GF-D8 (cell line): ENCODE measurements at places on chromosomes 13 and 19.

- DNase-seq: peak; percentile 81
Measured at GRCh38 chr13:29573190-29573589, 22.3 kb downstream of the SLC7A1 start.

DNA sequence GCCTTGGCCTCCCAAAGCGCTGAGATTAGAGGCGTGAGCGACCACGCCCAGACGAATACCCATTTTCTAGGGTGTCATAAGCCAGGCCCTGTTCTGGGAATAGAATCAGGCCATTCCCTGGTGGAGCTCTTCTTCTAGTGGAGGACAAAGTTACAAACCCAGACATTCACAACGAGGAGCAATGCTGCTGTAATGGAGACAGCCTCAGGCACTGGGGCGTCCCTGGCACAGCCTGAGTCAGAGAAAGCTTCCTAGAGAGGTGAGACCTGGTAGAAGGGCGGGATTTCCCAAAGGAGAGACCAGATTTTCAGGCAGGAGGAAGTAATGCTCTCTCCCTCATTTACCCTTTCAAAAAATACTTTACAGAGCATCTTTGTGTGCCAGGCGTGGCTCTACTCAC lies 12.7 kb downstream of the PRKCG start:
- no peak for DNase-seq

DNA sequence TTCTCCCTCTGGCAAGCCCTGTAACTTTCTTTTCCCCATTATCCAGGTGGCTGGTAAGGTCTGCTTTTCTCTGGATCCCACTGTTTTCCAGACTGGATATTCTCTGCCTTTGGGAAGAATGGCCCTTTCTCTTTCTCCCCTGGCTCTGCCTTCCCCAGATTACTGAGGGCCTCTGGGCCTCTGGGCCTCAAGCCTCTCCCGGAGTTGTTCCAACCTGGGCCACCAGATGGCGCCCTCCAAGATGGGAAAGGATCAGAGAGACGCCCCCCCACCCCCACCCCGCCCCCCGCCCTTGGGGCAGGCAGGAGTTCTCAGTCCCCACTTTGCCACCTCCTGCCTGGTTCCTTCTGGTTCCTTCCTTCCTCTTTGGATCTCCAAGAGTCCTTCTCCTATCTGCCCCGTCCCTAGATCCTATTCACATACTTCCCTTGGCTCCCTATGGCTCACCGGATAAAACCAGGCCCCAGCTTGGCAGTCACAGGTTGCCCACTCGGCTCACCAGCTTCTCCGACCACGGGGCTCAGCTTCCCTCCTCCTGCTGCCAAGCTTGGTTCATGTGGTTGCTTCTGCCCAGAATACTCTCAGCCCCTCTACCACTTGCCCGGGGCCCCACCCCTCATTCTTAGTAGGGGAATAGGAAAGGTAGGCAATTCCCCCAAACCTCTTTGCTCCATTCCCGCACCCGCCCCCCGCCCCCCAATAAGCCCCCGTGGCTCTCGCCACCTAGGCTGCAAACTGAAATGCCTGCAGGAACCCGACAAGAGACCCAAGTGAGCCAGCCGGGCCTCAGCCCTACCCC lies 13.1 kb downstream of the EPS8L1 start:
- no peak for DNase-seq

DNA sequence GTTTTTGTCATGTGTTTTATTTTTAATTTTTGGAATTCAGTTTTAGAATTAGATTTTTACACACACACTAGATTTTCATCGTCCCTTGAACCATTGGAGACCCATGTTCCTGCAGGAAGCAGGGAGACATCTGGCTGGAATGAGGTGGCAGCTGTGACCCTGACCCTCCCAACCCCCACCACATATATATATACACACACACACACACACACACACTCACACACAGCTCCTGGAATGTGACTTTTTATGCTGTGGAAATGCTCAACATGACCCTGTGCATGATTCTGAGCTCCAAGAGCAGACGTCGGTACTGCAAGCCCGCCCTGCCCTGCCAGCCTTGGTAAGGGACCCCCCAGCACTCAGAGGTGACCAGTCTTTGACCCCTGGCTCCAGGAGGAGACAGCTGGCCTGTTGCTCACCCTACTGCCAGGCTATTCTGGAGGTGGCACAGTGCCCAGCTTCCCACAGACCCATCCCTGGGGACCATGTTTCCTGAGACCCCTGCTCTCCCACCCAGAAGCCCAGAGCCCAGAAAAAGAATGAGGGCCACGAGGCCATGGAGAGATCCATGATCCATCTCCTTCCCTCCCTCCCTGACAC lies 103.2 kb upstream of the VSTM2B start:
- DNase-seq: no peak

DNA sequence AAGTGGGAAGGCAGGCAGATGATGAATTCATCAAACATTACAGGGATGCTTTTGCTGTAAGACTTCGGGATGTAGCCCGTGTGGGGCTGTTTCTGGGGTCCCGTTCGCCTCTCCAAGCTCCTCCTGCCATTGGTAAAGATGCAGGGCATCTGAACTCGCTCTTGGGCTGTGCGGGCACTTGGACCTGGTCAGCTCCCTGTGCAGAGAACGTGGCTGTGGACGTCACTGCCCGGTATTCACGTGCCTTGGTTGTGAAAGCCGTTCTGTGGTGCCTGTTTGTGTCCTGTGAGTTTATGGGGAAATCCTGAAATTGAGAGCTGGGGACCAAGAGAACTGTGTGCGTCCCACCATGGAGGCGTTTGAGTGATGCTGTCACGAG lies 5.4 kb downstream of the TFDP1 start:
- no peak for DNase-seq

GRCh38 chr13:90107661-90108060 lies 1239.8 kb upstream of the MIR17HG start:
- no peak for DNase-seq

GRCh38 chr19:40348961-40349507 lies 539 bp downstream of the PLD3 start:
- no peak for DNase-seq

- no peak for DNase-seq
Measured at GRCh38 chr13:111304603-111305289, 15.7 kb upstream of the TEX29 start.

GRCh38 chr19:28530406-28531035 lies 682.4 kb downstream of the UQCRFS1 start:
- DNase-seq: no peak

GRCh38 chr19:1819341-1820255 lies 7.5 kb upstream of the ATP8B3 start:
- DNase-seq: no peak

DNA sequence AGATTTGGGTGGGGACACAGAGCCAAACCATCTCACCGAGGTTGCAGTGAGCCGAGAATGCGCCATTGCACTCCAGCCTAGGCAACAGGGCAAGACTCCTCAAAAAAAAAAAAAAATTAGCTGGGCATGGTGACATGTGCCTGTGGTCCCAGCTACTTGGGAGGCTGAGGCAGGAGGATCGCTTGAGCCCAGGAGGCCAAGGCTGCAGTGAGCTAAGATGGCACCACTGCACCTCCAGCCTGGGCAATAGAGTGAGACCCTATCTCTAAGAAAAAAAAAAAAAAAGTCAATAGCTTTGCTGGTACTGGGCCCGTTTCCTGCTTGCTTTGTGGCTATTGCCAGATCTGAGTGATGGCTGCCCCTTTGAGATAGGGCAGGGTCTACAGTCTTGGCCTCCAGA lies 13.1 kb downstream of the ACP7 start:
- no peak for DNase-seq

GRCh38 chr13:80141123-80141849 lies 199.6 kb downstream of the SPRY2 start:
- DNase-seq: no peak

GRCh38 chr19:55492362-55492944 lies 4.2 kb downstream of the SSC5D start:
- DNase-seq: no peak

GRCh38 chr13:73058736-73059459 lies at the start of gene KLF5:
KLF5 (plus strand) TSS chr13:73059005; CDS start chr13:73059328, 323 bp downstream.
- peak; percentile 82 for DNase-seq

DNA sequence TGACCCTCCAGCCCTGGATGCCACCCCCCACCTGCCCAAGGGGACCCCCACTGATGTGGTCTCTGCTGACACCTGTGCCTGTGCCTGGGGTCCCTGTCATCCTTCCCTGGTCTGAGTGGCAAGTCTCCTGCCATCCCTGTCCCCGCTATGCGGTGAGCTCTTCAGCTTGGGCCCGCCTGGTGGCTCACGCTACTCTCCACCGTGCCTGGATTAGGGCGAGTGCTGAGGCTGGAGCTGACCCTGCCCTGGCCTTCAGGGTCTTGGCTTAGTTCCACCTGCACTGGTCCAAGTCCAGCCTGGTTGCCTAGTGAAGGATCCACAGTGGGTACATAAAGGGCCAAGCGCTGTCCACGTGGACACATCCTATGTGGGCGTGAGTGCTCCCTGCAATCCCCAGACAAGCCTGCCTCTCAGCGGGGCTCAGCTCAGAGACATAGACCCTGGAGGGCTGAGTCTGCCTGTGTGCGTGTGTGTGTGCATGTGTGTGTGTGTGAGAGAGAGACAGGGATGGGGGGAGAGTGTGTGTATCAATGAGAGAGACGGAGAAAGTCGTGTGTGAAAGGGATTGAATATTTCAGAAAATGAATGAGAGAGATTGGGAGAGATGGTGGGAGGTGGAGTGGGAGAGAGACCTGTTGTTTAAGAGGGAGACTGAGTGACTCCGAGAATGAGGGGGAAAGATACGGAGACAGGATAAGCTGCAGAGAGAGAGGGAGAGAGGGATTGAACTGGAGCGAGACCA lies 22.1 kb downstream of the WTIP start:
- no peak for DNase-seq

- no peak for DNase-seq
Measured at GRCh38 chr13:49238621-49239020, 9.1 kb upstream of the CDADC1 start.

DNA sequence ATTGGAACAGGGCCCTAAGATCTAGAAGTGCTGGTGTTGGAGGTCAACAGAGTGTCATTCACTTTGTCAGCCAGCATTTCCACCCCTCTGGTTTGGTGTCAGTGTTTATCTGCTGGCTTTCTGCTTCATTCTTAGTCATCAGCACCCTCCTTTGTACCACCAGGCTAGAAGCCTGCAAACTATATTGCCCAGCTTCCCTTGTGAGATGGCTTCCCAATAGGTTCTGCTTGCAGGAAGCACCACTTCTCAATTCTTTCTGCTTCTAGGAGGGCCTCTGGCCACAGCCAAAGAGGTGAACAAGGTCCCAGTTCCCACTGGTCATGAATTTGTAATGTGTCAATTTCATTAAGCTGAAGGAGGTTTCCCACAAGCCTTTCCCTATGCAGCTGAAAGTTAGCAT lies 36.4 kb upstream of the CALM3 start:
- DNase-seq: no peak

- no peak for DNase-seq
Measured at GRCh38 chr19:45985321-45985720, 9.9 kb upstream of the CCDC61 start.

GRCh38 chr19:43354305-43354627 lies 780 bp downstream of the CD177 start:
- no peak for DNase-seq

DNA sequence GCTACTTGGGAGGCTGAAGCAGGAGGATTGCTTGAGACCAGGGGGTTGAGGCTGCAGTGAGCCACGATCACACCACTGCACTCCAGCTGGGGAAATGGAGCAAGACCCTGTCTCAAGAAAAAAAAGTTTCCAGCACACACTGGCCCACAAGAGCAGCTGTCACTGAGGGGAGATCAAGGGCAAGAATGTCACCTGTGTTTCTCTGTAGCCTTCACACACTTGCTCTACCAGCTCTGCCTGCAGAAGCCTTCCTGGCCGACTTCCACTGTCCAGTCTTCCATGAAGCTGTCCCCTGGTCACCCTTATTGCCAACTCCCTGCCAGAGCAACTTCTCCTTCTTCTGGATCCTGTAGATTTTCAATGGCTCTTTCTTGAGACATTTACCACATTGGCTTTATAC lies 158.0 kb downstream of the KCTD15 start:
- no peak for DNase-seq

GRCh38 chr13:46207828-46208227 lies 3.9 kb upstream of the LRRC63 start:
- no peak for DNase-seq

DNA sequence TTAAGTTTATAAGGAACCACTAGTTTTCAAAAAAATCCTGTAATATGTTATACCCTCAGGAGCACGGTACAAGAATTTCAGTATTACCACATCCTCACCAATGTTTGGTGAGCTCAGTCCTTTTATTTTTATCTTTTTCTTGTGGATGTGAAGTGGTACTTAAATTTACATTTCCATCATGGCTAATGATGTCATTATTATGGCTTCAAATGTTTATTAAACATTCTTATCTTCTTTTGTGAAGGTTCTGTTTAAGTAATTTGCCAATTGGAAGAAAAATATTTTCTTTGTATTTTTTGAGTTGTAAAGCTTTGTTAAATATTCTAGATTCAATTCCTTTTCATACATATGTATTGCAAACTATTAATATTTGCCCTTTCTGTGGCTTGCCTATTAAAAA lies 291.0 kb downstream of the ENOX1 start:
- DNase-seq: no peak

GRCh38 chr13:72788831-72789230 lies 6.9 kb downstream of the PIBF1 start:
- DNase-seq: peak; percentile 18

GRCh38 chr19:16247353-16248182 lies 49.9 kb downstream of the AP1M1 start:
- no peak for DNase-seq

DNA sequence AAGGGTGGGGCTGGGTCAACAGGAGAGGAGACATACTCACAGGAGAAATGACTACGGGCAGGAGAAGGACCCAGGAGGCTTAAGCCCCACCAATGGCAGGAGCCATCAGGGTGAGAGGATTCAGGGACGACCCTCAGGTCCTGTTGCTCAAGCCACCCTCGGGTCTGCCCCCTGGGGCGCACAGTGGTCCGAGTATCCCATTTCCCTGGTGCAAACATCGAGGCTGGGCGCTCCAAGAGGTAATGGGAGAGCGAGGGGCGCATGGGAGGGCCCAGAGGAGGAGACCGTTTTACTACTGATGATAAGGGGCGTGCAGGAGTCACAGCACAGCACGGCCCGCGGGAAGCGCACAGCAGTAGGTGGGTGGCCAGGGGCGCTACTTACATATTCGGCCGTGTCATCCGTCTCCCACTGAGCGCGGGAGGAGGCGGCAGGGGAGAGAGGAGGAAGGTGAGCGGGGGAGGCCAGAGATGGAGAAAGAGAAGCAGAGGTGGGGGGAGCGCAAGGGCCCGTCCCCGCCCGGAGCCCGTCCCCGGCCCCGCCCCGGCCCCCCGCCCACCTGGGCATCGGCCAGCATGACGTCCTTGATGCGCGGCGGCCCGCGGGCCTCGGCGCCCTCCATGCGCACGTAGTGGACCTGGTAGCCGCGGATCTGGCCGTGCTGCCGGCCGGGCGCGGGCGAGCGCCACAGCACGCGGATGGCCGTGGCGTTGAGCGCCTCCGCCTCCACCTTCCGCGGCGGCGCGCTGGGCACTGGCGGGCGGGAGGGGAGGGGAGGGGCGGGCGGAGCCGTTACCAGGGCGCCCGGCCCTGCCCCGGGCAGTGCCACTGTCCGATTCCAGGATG lies 111.5 kb downstream of the PTPRS start:
- no peak for DNase-seq

- DNase-seq: no peak
Measured at GRCh38 chr19:1789261-1790041, 22.6 kb downstream of the ATP8B3 start.
